ENCODE measurements at places on chromosomes 1 and 21.

DNA sequence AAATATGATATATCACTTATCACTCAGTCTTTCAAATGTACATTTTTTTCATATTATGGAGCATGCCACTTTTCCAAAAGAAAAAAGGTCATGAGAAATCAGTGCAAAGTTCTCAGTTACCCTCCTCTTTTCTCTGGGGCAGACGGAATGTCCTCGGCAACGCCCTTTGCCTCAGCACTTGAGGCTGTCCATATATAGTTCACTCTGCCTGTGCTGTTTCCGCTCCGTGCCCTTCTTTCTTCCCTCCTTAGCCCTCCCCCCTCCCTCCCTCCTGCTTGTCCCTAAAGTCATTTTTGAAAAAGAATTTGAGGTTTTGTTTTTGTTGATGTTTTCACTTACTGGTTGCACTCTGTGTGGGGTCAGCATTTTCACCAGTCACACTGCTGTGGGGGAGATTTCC is 5.4 kb downstream of the BARHL2 start:
- H3K27ac ChIP-seq: no peak overlapping the region
- H3K27me3 ChIP-seq: peaks cover 45% of the 10 kb centered on the region
- H3K4me1 ChIP-seq: no peaks in the 10 kb centered on the region
- DNase-seq: no peak
- H3K36me3 ChIP-seq: no peaks in the 10 kb centered on the region

DNA sequence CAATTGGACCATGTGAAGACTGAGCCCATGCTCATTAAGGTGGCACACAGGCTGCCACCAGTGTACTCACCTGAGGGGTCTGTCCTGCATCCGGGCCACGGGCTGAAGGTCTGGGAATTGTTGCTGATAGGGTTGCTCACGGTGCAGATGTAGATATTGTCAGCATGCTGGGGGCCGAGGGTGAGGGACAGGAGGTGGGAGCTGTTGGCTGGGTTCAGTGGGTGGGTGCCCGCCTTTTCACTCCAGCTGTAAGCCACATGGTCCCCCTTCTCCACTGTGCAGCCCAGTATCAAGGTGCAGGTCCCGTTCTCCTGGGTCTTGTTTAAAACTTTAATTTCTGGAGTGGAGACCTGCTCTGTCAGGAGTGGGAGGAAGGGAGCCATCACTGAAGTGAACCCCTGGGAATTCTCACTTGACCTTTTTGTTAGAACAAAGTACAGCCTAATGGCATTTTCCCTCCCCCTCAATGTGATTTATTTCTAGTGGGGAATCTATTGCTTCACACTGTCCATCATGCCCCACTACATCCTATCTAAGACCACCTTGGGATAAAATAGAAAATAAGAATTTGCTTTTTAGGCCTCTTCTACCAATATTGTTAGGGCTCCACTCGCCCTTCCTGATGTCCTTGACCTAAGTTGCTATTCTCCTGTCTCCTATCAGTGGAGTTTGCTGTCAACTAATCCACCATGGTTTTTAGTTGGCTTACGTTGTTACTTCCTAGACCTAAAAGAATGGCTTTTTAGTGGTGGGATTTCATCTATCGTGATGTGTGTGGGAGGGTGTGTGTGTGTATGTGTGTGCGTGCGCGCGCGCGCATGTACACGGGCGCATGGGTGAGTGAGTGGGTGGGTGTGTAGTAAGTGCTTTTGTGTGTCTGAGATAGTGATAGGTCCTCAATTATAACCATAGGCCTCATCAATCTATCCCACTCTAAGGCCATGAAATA is 12.0 kb downstream of the SLAMF1 start:
- H3K36me3 ChIP-seq: no peaks in the 10 kb centered on the region
- H3K4me1 ChIP-seq: no peaks in the 10 kb centered on the region
- DNase-seq: no peak

DNA sequence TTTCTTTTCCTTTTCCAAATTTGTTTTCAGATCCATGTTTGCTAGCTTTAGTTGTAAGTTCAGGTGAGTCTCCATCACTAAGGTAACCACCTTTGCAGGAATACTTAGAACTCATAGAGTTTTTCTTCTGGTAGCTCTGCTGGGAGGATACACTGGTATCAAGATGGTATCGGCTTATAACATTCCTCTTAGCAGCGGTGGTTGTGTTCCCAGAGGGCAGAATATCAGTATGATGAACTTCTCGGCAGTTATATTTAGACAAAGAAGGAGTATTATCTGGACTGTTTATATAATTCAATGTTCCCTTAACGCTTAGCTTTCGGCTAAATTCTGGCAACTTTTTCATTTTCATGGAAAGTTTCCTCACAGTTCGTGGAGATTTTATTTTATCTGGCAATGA is 18.1 kb downstream of the SYDE2 start:
- no peaks in the 10 kb centered on the region for H3K27me3 ChIP-seq
- no peak overlapping the region for H3K27ac ChIP-seq
- H3K4me3 ChIP-seq: no peak overlapping the region
- H3K36me3 ChIP-seq: no peaks in the 10 kb centered on the region
- no peaks in the 10 kb centered on the region for H3K4me1 ChIP-seq
- no peak for DNase-seq

DNA sequence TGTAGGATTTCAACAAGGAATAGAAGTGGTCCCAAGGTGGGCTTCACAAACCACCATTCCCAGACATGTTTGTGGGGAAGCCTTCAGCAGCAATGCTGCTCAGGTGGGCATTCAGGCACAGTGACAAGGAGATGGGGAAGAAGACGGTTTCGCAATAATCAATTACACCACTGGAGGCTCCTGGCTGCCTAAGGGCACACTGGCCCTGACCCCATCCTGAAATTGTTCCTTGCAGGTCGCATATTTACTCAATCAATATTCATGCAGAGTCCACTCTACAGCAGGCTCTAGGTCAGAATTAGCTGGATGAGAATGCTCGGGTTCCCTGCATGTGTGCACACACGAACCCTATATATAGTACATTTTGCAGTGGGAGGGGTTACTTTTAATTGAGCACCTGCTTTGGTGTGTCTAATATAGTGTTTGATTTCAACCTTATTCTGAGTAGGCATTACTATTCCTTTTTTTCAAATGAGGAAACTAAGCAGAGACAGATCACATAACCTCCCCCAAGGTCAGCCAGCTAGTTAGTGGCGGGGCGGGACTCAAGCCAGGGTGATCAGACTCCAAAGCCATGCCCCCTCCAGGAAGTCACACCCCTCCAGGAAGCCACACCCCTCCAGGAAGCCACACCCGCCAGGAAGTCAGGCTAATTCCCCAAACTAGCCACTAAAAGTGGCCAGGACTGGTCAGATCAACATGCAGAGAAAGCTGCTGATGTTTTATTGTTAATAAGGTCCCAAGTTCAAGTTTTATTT is 106.5 kb downstream of the HLCS start:
- DNase-seq: no peak
- H3K27me3 ChIP-seq: no peaks in the 10 kb centered on the region
- no peak overlapping the region for H3K4me3 ChIP-seq
- no peaks in the 10 kb centered on the region for H3K4me1 ChIP-seq
- no peaks in the 10 kb centered on the region for H3K36me3 ChIP-seq

- no peak for DNase-seq
- no peaks in the 10 kb centered on the region for H3K27me3 ChIP-seq
- no peaks in the 10 kb centered on the region for H3K4me1 ChIP-seq
- H3K36me3 ChIP-seq: no peaks in the 10 kb centered on the region
- no peak overlapping the region for H3K27ac ChIP-seq
Observed at GRCh38 chr1:151891512-151891911, 17.8 kb downstream of the THEM4 start.

DNA sequence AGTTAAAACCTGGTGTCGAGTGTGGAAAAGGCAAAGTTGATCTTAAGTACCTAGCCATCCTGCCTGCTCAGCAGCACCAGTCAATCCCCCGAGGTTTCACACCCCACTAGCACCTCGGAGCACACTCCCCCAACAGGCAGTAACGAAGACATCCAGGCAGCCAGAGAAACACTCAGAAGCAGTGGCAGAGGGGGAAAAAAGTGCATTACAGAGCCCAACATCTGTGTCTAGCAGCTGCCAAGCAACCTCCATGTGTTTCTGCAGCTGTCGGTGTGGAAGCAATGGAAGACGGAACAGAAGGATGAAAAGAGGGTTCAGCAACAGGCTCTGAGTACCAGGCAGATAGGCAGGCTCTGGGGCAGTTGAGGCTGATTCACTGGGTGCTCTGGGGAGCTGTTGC is 73.4 kb upstream of the PROX1 start:
- H3K36me3 ChIP-seq: no peaks in the 10 kb centered on the region
- H3K4me3 ChIP-seq: no peak overlapping the region
- no peaks in the 10 kb centered on the region for H3K27me3 ChIP-seq
- DNase-seq: no peak
- no peak overlapping the region for H3K27ac ChIP-seq

DNA sequence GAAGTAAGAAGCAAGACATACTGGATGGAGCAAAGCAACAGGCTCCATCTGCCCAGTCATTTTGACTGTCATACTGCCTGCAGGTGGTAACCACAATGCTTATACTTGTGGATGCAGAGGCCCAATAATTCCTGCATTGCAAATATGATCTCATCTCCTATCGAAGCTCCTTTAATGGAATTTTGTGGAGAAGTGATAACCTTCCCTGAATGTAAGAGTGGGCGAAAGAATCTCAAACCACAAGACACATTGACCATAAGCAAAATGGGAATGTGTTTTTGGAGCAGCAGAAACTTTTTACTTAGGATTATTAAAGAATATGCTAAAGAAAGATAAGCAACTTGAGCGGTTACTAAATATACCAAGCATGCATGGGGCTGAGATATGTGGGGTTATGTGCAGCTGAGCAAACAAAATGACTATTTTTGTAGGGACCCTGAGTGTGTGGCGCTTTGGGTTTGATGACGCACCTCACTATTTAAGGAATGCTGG is 77.4 kb upstream of the BACH1 start:
- no peaks in the 10 kb centered on the region for H3K4me1 ChIP-seq
- H3K36me3 ChIP-seq: no peaks in the 10 kb centered on the region
- no peak overlapping the region for H3K4me3 ChIP-seq

- no peak overlapping the region for H3K4me3 ChIP-seq
- H3K4me1 ChIP-seq: no peaks in the 10 kb centered on the region
- H3K27ac ChIP-seq: no peak overlapping the region
- no peaks in the 10 kb centered on the region for H3K27me3 ChIP-seq
Observed at GRCh38 chr1:112544751-112545150, 36.0 kb downstream of the WNT2B start.

DNA sequence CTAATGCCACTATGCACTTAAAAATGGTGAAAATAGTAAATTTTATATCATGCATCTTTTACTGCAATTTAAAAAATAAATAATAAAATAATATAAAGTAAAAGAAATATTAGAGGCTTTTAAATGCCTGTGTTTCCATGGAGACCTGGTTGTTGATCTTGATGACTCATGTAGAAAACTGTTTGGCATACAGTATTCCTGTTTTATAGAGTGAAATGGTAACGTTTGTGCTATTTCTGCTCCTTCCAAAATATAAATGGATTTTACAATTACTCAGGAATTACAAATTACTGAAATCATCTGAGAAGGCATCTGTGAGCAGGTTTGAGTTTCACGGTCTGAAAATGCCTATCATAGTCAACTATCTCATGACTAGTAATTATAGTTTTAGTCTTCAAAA is 98.4 kb upstream of the USP25 start:
- no peaks in the 10 kb centered on the region for H3K4me1 ChIP-seq
- no peaks in the 10 kb centered on the region for H3K27me3 ChIP-seq
- no peak overlapping the region for H3K27ac ChIP-seq
- H3K36me3 ChIP-seq: no peaks in the 10 kb centered on the region
- no peak overlapping the region for H3K4me3 ChIP-seq
- no peak for DNase-seq

DNA sequence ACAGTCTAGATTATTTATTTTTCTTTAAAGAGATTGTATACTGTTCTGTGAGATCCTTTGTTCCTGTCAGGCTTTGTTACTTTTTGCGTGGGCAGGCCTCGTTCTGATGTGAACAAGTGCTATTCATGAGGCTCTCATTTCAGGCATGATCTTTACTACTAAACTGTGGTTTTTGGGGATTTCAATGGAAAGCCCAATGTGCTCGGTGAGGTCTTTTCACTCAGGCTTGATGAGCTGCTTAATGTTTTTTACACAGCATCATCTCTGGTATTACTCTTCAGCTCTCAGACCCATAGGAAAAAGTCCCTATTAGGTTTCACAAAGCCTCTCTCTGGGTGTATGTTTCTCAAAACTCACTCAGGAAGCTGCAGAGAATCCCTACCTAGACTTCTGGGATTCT is 419.4 kb downstream of the GPATCH2 start:
- H3K4me1 ChIP-seq: no peaks in the 10 kb centered on the region
- no peaks in the 10 kb centered on the region for H3K27me3 ChIP-seq
- H3K4me3 ChIP-seq: no peak overlapping the region
- no peak overlapping the region for H3K27ac ChIP-seq
- no peaks in the 10 kb centered on the region for H3K36me3 ChIP-seq

- H3K4me1 ChIP-seq: no peaks in the 10 kb centered on the region
- no peak for DNase-seq
- H3K27me3 ChIP-seq: no peaks in the 10 kb centered on the region
Observed at GRCh38 chr1:160647329-160647720, 481 bp upstream of the SLAMF1 start.

DNA sequence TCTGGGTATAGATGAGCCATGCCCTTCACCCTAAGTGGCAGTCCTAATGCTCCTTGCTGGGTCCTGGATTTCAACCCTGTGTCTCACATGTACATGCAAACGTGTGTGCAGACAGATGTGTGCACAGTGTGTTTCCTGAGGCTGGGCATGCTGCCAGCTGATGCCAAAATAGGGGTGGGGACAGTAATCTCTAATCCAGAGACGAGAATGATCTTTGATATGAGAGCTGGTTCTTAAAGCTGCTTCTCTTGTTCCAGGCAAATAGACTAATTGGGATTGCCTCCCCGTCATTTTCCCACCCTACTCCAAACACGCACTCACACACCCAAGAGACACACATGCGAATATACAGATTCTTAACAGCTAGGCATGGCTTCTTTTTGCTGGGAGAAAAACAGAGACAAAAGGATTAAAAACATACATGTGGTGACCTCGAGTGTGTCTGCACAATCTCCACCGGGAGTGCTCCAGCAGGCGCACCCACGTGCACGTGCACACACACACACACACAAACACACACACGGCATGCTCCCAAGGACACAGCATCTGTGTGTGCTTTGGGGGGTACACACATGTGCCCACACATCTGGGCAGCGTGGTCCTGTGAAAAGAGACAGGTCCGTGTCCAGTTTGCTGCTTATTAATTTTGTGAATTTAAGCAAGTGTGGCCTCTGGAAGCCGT is 102.1 kb upstream of the ZBTB40 start:
- no peaks in the 10 kb centered on the region for H3K36me3 ChIP-seq
- H3K4me1 ChIP-seq: peaks cover 10% of the 10 kb centered on the region
- H3K4me3 ChIP-seq: no peak overlapping the region
- peak overlapping the region; percentile 18 for H3K27ac ChIP-seq

DNA sequence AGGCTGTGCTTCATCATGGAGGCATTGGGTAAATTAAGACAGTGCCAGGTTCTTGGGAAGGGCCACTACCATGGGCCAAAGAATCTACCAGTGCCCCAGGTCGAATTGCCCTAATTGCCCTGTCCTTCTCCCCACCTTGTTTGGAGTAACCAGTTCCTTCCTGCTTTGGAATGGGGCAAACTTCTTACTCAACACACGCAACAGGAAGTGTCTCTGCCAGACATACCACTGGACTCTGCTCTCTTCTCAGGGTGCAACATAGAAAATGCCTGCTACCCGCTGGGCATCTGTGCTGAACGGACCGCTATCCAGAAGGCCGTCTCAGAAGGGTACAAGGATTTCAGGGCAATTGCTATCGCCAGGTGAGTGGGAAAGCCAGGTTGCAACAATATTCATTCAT is 15.8 kb downstream of the CDA start:
- DNase-seq: no peak
- H3K36me3 ChIP-seq: no peaks in the 10 kb centered on the region
- H3K27ac ChIP-seq: no peak overlapping the region
- no peak overlapping the region for H3K4me3 ChIP-seq

- no peaks in the 10 kb centered on the region for H3K4me1 ChIP-seq
- peak within 1 kb of the TSS; percentile 88 for H3K27ac ChIP-seq
- H3K36me3 ChIP-seq: no peaks in the 10 kb centered on the region
Observed at GRCh38 chr1:35079003-35079930, at the start of gene ZMYM1. Gene ZMYM1 (plus strand): TSS chr1:35079385. CDS start chr1:35093988, 14,603 bp downstream.

Measured in prostate gland (tissue), 2 donors.